ENCODE measurements at places on chromosomes 5 and 9.

GRCh38 chr5:17222664-17223063, 5.2 kb downstream of the BASP1 start:
- DNase-seq, result no peak

- no peak for DNase-seq
These were observed 35.8 kb downstream of the C7 start for GRCh38 chr5:40945111-40945510.

DNA sequence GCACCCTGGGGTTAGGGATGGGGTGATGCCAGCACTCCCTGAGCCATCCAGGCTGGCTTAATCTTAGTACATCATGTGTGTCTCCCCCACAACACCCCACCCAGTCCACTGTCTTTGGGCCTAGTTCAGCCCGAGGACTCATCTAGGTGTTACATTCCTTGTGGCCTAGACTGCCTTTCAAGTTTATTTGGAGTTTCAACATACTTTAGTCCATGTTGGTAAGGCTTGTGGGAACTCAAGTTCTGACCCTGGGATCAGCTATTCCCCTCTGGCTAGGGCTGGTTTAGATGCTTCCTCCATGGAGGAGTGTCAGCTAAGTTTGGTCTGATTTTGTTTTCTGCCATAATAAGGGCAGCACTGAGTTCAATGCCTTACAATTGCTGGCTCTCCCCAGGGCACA, 302.4 kb downstream of the SMARCA2 start:
- no peak for DNase-seq

GRCh38 chr5:79850316-79850822, 140.7 kb downstream of the MTX3 start:
- DNase-seq, result no peak

- DNase-seq, result no peak
These were observed 7.0 kb downstream of the SH3GLB2 start for GRCh38 chr9:129021091-129021490.

DNA sequence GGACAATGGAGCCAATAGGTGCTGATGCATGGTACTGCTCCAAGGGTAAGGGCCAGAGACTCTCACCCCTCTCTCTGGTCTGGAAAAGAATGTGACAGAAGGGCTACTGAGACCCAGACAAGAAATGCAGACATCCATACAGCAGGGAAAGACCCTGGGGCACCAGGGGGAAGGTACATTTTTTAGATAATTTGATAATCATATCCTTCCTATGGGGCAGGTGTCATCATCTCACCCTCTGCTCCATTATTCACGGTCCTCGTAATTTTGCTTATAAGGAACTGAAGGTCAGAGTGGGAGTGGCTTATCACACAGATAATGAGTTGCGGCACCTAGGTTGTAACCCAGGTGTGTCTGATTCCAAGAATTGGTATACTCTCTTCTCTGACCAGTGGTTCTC, 90.0 kb downstream of the TRIM32 start:
- no peak for DNase-seq

- no peak for DNase-seq
These were observed 68.9 kb downstream of the RASEF start for GRCh38 chr9:82993856-82994605.

DNA sequence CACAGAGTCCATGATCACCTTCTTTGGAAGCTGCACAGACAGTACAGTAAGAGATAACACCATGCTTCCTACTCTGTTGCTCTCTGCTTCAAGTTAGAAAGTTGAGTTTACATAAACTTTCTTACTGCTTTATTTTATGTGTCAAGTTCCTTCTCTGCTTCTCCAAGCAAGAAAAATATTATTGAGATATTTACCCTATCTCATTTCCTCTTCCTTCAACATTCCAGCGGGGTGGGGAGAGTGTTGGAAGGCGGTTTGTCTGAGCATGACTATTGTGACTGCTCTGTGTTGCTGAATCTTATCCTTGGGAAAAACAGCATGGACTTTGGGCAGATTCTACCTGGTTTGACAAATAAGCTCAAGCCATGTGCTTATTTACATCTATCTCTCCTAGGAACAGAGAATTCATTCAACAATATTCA, 66.9 kb upstream of the EPB41L4A start:
- no peak for DNase-seq

All from stimulated activated CD4-positive, alpha-beta T cell treated with anti-CD3 and anti-CD28 coated beads, Interleukin-4, amount 100 ng/mL, for 1 hour (primary cell).